Uterus (tissue), 4 donors: ENCODE measurements at places on chromosomes 5 and 9. TPM values are rescaled to one million over a fixed set of nuclear protein-coding genes. Genes with fewer than 3 reads are reported as not detected.

GRCh38 chr5:136208916-136209315 is 16.0 kb upstream of the SMIM32 start:
- H3K4me3 ChIP-seq, result no peak overlapping the region
- no peaks in the 10 kb centered on the region for H3K4me1 ChIP-seq
- H3K27me3 ChIP-seq, result no peaks in the 10 kb centered on the region

Gene TMEM174
- total RNA-seq, result not detected

- no peaks in the 10 kb centered on the region for H3K36me3 ChIP-seq
- H3K4me1 ChIP-seq, result peaks cover 4% of the 10 kb centered on the region
- H3K27ac ChIP-seq, result no peak overlapping the region
- no peak overlapping the region for H3K4me3 ChIP-seq
- no peaks in the 10 kb centered on the region for H3K27me3 ChIP-seq
These were observed 6.8 kb upstream of the LRRC14B start for GRCh38 chr5:184471-184870.

Gene CYSRT1
- not detected for total RNA-seq

Gene RNF208
- not detected for total RNA-seq

DNA sequence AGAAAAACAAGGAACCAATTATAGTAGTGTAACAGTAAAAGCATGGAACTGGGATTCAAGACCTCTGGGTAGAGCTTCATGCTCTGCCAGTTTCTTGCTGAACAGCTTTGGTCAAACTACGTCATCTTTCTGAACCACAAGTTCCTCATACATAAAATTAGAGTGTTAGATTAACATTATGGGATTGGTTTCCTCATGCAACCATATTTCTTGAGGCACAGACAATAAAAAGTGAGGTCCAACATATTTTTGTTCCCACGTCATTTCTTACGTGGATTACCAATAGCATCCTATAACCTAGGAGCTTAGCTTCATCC is 354.8 kb downstream of the TMEM232 start:
- no peaks in the 10 kb centered on the region for H3K36me3 ChIP-seq
- H3K27me3 ChIP-seq, result no peaks in the 10 kb centered on the region
- no peaks in the 10 kb centered on the region for H3K4me1 ChIP-seq

Gene IFNK
- not detected for total RNA-seq

GRCh38 chr9:90114641-90115425 is 510.0 kb downstream of the GADD45G start:
- H3K4me1 ChIP-seq, result no peaks in the 10 kb centered on the region
- no peak overlapping the region for H3K27ac ChIP-seq
- H3K27me3 ChIP-seq, result no peaks in the 10 kb centered on the region

GRCh38 chr9:106877345-106877744 is 14.4 kb downstream of the ZNF462 start:
- no peak overlapping the region for H3K4me3 ChIP-seq
- DNase-seq, result no peak
- H3K4me1 ChIP-seq, result no peaks in the 10 kb centered on the region
- H3K27me3 ChIP-seq, result no peaks in the 10 kb centered on the region
- no peaks in the 10 kb centered on the region for H3K36me3 ChIP-seq

Gene COL27A1
- total RNA-seq, result 48.9 TPM

GRCh38 chr9:23682352-23682751 is 143.7 kb downstream of the ELAVL2 start:
- peak overlapping the region; percentile 5 for H3K27ac ChIP-seq
- no peak overlapping the region for H3K4me3 ChIP-seq
- no peaks in the 10 kb centered on the region for H3K36me3 ChIP-seq
- no peak for DNase-seq
- no peaks in the 10 kb centered on the region for H3K27me3 ChIP-seq

Gene MAST4
- total RNA-seq, result 45.1 TPM

DNA sequence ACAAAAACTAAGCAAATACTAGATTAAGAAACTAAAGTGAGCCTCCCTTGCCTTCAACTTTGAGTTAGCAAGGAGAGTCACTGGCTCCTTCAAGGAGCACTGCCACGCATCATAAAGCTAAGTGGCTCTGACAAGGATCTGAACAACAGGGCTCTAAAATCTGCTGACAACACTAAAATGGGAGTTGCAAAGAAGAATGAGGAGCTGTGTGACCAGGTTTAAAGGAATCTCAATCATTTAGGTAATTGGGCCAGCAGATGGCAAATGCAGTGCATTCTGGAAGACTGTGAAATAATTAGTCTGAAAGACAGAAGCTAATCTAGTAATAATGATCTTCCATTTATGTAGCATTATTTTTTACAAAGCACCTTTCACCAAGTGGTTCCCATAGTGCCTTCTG is 297.0 kb upstream of the TAS2R1 start:
- H3K4me3 ChIP-seq, result no peak overlapping the region
- no peak overlapping the region for H3K27ac ChIP-seq
- DNase-seq, result no peak
- no peaks in the 10 kb centered on the region for H3K4me1 ChIP-seq
- no peaks in the 10 kb centered on the region for H3K36me3 ChIP-seq
- no peaks in the 10 kb centered on the region for H3K27me3 ChIP-seq

DNA sequence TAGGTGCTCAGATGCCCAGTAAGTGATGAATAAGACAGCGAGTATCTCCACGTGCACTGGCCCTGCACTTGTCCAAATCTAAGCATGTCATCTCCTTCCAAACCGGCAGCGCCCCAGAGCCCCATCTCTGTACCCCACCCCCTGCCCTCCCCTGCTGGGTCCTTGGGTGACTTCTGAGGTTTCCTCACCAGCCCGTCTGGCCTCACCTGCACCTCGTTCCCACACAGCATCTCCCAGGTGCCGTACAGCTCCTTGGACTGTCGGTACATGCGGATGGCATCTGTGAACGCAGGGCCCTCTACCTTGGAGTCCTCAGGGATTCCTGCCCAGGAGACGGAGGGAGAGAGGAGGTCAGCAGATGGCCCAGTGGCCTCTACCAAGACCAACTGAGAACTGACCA is 66.3 kb downstream of the LRSAM1 start:
- no peak overlapping the region for H3K27ac ChIP-seq
- no peak overlapping the region for H3K4me3 ChIP-seq
- H3K27me3 ChIP-seq, result no peaks in the 10 kb centered on the region
- H3K4me1 ChIP-seq, result peaks cover 19% of the 10 kb centered on the region
- H3K36me3 ChIP-seq, result no peaks in the 10 kb centered on the region
- no peak for DNase-seq

Gene GPR21
- 7.2 TPM for total RNA-seq

DNA sequence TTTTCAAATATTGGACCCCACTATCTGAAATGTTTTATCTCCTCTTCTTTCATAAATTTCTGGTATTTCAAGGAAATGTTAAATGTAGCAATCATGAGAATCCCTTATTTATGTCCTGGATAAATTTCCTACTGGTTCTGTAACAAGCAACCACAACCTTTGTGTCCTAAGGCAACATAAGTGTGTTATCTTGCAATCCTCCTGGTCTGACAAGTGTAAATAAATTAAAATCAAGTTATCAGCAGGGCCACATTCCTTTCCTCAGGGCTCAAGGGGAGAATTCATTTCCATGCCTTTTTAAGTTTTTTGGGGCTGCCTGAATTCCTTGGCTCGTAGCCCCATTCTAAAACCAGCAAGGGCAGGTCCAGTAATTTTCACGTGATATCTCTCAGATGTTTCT is 83.2 kb downstream of the CDH9 start:
- no peak for DNase-seq
- no peaks in the 10 kb centered on the region for H3K27me3 ChIP-seq
- no peak overlapping the region for H3K4me3 ChIP-seq
- no peaks in the 10 kb centered on the region for H3K36me3 ChIP-seq
- no peaks in the 10 kb centered on the region for H3K4me1 ChIP-seq
- no peak overlapping the region for H3K27ac ChIP-seq

DNA sequence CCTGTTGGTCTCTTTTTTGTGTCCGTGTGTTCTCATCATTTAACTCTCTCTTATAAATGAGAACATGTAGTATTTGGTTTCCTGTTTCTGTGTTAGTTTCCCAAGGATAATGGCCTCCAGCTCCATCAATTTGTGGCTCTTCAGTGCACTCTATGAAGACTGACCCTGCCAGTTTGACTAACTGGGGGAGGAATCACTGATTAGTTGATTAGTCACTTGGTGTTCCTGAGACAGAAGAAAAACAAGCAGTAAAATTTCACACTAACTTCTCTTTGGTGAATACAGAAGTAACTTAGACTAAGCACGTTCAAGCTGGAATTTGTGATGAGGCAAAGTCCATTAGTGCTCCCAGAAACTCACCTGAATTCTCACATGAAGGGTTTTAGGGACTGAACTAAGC is 495.8 kb upstream of the RORB start:
- H3K4me3 ChIP-seq, result no peak overlapping the region
- no peaks in the 10 kb centered on the region for H3K36me3 ChIP-seq
- H3K4me1 ChIP-seq, result no peaks in the 10 kb centered on the region
- H3K27ac ChIP-seq, result no peak overlapping the region

DNA sequence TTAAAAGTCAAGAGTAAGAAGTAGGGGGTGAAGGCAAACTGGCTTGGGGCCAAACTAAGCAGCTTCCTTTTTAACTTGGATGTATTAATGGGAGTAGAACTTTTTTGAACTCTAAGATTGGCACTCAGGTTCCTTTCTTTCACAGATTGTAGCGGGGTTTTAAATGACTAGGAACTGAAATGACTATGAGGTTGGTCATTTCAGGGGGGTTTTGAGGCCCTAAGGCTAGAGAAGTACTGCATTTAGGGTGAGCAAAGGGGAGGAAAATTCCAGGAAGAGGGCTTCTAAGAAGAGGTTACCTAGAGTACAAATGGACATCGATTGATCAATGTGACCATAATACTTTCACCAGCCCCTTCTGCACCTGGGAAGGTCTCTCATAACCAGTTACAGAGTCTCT is 381.8 kb downstream of the MLLT3 start:
- no peak for DNase-seq
- no peak overlapping the region for H3K4me3 ChIP-seq
- H3K4me1 ChIP-seq, result no peaks in the 10 kb centered on the region
- no peaks in the 10 kb centered on the region for H3K27me3 ChIP-seq

GRCh38 chr5:163571744-163572143 is 66.3 kb downstream of the MAT2B start:
- H3K4me1 ChIP-seq, result no peaks in the 10 kb centered on the region
- H3K27me3 ChIP-seq, result no peaks in the 10 kb centered on the region
- no peaks in the 10 kb centered on the region for H3K36me3 ChIP-seq
- no peak overlapping the region for H3K27ac ChIP-seq
- DNase-seq, result no peak

DNA sequence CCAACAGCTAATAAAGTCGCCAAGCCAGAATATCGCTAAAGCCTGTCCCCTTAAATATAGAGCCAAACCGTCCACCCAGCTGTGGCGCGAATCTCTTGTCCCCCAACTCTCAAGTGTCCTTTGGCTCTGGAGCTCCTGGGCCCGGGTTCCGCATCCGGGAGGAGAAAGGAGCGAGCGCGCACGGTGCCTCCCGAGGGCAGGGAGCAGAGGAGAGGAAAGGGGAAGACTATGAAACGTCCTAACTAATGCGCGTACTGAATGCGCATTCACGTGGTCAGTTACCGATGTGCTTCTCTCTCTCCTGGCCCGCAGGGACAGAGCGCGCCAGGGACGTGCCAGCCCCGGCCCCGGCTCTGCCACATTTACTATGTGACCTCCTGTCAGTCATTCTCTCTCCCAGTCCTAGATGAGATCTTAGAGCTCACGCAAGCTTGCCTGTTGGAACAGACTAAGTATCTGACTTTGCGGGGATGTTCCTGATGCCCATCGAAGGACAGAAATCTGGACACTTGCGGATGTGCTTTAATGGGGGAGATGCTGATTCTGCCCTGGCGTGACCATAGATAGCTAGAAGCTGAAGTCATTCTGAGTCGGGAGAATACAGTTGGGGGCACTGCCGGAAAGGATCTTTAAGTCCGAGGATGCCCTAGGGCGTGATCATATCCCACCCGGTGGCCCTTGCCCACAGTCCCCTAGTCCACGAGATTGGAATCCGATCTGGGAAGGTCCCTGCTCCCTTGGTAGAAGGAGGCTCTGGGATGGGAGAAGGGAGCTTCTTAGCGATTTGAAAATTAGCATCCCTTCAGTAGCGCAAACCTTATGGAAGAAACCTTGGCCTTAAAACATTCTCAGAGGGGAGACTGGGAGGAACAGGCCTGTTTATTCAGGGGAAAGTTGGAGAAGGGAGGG is 5.7 kb upstream of the EBF1 start:
- no peaks in the 10 kb centered on the region for H3K4me1 ChIP-seq
- no peak overlapping the region for H3K4me3 ChIP-seq
- peak; percentile 19 for DNase-seq
- no peak overlapping the region for H3K27ac ChIP-seq
- no peaks in the 10 kb centered on the region for H3K36me3 ChIP-seq

DNA sequence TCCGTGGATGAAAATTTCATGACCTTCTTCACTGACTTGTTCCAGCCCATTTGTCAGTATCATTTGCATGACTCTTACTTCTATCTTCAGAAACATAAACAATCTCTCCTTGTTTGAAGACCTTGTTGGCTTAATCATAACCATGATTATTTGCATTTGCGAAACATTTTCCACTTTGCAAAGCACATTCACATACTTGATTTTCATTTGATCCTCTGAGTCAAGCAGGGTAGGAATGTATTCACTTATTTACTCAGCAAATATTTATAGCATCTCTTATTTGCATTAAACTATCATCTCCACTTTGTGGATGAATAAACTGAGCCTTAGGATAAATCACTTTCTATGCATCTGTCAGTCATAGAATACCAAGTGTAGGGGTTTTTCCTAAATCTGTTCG is 343.0 kb upstream of the SGCD start:
- no peak for DNase-seq
- no peaks in the 10 kb centered on the region for H3K36me3 ChIP-seq
- H3K27me3 ChIP-seq, result no peaks in the 10 kb centered on the region
- no peaks in the 10 kb centered on the region for H3K4me1 ChIP-seq
- H3K4me3 ChIP-seq, result no peak overlapping the region

- no peak overlapping the region for H3K4me3 ChIP-seq
- H3K36me3 ChIP-seq, result no peaks in the 10 kb centered on the region
- DNase-seq, result no peak
- H3K27ac ChIP-seq, result no peak overlapping the region
- H3K4me1 ChIP-seq, result no peaks in the 10 kb centered on the region
- H3K27me3 ChIP-seq, result no peaks in the 10 kb centered on the region
These were observed 635.4 kb downstream of the IRX1 start for GRCh38 chr5:4230786-4231641.

Gene NFIB
- 173 TPM for total RNA-seq

Gene OBP2B
- total RNA-seq, result not detected

GRCh38 chr5:135713161-135713915 is 121.1 kb upstream of the SLC25A48 start:
- H3K4me1 ChIP-seq, result no peaks in the 10 kb centered on the region
- H3K36me3 ChIP-seq, result no peaks in the 10 kb centered on the region
- no peak overlapping the region for H3K4me3 ChIP-seq

Gene RBM27
- 36.3 TPM for total RNA-seq

Gene HAVCR2
- total RNA-seq, result 2.4 TPM

- no peak for DNase-seq
- no peaks in the 10 kb centered on the region for H3K27me3 ChIP-seq
- H3K36me3 ChIP-seq, result no peaks in the 10 kb centered on the region
- H3K4me1 ChIP-seq, result no peaks in the 10 kb centered on the region
- H3K27ac ChIP-seq, result no peak overlapping the region
- H3K4me3 ChIP-seq, result no peak overlapping the region
These were observed 187.4 kb upstream of the SLC24A2 start for GRCh38 chr9:19976226-19976625.
